Dorsolateral prefrontal cortex (tissue), 122 donors: ENCODE measurements at places on chromosomes 3 and 15. TPM values are rescaled to one million over a fixed set of nuclear protein-coding genes. Genes with fewer than 3 reads are reported as not detected.

GRCh38 chr15:78414621-78415250 is 23.3 kb upstream of the IREB2 start:
- no peak for DNase-seq

GRCh38 chr3:87446849-87447387 is 170.5 kb upstream of the POU1F1 start:
- DNase-seq: no peak

DNA sequence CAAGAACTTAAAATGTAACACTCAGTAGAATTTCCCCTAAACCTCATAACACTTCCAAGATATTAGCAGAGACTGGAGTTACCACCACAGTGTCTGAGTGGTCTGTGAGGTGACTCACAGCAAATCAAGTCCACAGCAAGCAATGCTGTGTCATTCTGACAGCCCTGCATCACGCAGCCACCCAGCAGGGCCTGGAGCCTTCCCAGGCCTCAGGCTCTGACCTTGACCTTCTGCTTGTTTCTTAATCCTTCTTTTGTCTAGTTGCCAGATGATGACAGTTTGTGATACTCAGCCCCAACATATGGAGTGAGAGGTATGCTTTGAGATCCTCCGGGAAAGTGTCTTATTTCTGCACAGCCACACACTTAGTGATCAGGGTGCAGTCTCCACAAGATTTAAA is 82.5 kb downstream of the TOP2B start:
- DNase-seq: no peak

GRCh38 chr3:31370681-31371080 is 162.0 kb upstream of the STT3B start:
- DNase-seq: no peak

DNA sequence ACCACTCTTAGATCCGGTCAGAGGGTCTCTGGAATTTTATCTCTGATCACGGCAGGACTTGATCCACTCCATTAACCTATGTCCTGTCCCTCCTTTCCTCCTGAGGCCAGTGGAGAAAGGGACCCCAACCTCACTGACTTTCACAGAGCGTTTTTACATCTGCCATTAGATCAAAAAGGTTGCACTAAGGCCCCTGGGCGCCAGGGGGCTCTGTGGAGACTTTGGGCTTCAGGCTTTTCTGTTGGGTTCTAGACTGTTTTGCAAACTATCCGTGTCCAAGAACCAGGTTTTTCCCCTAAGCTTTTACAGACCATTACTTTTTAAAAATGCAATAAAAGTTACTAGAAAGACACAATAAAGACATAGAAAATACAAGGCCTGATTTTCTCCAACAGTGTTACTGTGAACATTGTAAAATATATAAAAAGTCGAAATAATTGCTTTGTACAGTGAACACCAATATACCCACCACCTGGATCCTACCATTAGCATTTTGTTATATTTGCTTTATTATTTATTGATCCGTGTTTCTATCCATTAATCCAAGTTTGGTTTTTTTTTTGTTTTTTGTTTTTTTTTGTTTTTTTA is 159.7 kb downstream of the POLR2M start:
- no peak for DNase-seq

DNA sequence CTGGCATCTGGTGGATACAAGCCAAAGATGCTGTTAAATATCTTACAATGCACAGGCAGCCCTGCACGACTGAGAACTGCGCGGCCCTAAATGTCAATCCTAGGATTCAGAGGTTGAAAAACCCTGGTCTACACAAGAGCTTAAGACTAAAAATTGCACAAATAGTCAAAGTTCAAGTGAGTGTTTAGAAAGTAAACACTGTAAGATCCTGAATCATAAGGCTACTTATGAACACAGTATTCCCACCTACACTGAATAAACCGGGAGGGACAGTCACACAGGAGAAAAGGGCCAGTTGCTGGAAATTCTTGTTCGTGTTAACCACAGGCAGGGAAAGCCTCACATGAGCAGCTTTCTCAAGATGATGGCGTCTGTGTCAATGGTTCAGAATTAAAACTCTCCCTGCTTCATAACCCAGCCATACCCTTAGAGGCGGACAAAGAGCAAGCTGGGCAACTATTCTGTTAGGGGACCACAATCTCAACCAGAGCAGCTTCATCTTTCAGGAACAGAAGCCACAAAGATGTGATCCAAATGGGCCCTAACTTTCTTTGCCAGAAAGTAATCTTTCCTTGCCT is 37.7 kb downstream of the LRIG1 start:
- no peak for DNase-seq

DNA sequence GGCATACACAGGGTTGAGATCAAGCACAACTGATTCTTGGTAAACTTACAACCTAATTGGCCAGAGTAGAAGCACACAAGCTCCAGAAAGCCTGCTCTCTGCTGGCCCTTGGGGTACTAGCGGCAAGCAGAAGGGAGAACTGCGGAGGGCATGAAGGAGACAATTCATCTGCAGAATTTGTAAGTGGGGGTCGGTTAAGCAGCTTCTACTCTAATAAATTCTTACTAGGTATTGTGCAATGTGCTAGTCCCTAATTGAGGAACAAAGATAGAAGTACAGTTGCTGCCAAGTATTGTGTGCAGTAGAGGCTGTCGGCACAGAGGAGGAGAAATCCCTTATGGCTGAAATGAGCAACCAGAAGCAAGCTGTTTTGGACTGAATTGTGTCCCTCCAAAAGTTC is 91.2 kb upstream of the VEPH1 start:
- no peak for DNase-seq

DNA sequence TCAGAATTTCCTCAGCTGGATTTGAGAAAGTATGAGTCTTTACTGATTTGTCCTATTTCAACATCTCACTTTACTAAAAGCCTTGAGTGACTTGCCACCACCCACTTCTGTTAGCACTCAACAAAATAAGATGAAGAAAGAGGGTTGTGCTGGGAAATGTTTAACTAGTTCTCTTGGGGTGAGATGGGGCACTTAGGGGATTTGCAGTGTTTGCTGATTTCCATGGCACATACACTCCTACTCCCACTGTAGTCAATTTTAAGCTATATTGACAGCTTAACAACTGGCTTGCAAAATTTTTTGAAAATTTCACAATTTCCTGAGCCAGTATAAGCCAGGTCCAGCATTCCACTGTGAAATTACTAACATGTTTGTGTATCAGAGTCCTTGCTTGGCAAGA is 463.1 kb upstream of the ARHGEF26 start:
- DNase-seq: no peak

DNA sequence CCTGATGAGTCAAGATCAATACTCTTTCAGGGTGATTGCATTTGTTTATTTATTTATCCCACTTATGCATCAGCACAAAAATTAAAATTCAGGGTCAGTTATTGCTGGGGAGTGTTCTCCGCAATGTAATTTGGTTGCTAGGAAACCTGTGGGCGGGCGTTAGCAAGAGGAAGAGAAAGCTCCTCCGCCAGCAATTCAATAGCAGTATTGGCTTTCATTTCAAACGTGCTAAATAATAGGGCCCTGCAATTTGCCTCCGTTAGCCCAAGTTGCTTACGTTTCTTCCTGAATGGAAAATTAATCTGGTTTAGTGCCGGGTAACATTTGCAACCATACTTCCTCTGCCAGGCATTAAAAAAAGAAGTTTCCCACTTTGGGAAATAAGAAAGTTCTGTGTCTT is 35.5 kb upstream of the PLCL2 start:
- DNase-seq: no peak

DNA sequence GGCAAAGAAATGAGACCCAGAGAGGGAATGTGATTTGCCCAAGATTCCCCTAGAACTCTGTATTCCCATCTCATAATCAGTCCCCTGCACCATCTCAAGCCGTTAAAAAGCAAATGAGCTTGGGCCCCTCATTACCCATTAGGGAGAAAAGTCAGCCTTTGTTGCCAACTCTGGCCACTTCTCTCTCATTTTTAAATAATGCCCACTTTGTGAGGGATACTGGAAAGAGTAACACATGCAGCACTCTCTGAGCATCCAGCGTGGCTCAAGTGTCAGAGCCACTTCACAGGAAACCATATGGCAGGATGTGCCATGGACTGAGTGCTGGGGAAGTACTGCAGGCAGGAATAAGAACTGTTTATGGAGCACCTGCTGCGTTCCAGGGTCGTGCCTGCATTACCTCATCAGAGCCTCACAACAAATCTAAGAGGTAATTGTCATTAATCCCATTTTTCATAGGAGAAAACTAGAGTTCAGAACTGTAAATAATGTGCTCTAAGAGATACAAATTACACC is 49.8 kb upstream of the SLC6A1 start:
- DNase-seq: no peak

- no peak for DNase-seq
These were observed 68.0 kb downstream of the OXNAD1 start for GRCh38 chr3:16332904-16333426.

DNA sequence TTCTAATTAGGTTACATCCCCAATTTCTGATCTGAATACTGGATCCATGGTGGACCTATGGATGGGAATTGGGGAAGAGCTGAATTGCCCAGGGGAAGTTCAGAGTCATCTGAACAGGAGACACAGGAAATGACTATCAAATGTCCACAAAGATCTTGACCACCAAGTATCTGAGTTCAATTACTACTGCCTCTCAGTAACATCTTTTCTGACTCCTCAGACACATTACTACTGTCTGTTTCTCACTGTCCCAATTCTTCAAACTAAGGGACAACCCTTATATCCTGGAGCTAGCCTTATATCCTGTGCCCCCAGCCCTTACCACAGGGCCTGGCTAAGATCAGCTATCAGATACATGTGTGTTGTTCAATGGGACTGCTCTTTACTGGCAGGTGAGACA is 10.1 kb upstream of the IREB2 start:
- no peak for DNase-seq

Gene PATL2
- total RNA-seq: 1.4 TPM

Gene GOLGA8G
- total RNA-seq: not detected

Gene KCNAB1
- total RNA-seq: 38.6 TPM

Gene EDC3
- total RNA-seq: 48.6 TPM

Gene SEMA5B
- 16.3 TPM for total RNA-seq

Gene PLSCR5
- total RNA-seq: not detected
